Glutamatergic neuron (in vitro differentiated cells): ENCODE measurements at places on chromosomes 1 and 21.
A peak's percentile ranks its signal among the peaks of the same experiment; 100 is the strongest.

DNA sequence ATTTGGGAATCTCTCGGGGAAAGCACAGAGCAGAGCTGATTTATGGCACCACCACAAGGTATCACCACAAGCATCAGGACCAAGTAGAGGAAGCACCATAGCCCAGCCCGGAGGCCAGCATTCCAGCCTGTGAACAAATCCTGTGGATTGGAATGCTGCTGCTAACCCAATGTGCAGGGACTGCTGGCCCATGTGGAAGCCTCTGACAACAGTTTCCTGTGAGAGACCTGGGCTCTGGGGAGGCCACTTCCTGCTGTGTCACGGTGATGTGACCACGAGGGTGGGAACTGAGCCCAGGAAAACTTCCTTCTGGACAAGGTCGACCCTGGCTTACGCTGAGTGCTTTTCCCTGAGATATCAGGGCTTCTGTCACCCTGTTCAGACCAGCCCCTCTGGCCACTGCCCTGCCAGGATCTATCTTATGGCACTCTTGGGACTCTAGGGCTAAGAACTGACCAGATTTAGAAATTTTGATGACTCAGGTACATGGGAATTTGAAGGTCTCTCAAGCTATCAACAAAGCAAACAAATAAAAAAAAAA, 88.3 kb upstream of the NGF start:
- DNase-seq, result no peak

DNA sequence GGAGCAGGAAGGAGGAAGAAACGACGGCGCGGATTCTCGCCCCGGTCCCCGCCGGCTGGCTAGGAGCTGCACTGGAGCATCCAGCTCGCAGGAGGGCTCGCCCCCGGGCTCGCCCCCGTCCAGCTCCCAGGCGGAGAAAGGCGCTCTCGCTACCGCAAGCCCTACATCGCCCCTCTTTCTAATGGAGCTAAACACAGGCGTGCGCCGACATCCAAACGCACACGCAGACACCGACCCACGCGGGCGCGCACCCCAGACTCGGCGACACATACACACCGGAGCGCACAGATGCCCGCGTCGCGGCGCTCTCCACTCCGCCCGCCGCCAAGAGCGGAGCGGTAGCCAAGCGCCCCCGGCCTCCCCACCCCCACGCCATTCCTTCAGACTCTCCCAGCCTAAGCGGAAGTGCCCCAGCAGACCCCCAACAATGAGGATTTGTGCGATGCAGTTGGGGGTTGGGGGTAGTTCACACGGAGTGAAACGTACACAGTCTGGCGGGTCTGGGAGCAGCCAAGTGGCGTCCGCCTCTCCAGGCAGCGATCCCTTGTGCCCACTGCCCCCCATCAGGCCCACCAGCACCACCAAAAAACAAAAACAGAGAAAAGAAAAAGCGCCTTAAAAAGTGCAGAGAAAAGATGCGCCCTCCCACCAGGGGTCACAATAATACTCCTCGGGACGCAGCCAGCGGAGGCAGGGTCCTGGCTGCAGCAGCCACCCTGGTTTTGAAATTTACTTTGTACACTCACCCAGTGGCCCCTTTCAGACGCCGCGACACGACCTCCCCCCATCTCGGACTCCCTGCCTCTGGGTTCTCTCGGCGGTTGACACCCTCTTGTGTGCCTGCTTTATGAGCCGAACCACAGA, 1.4 kb downstream of the DAB1 start:
- peak; percentile 76 for DNase-seq

GRCh38 chr1:66552829-66553228, 18.9 kb downstream of the SGIP1 start:
- no peak for DNase-seq

- DNase-seq, result no peak
Measured at GRCh38 chr1:153515504-153516394, 20.0 kb downstream of the S100A6 start.

GRCh38 chr1:160256396-160257046, 5.8 kb downstream of the DCAF8 start:
- no peak for DNase-seq

- DNase-seq, result no peak
Measured at GRCh38 chr1:169745015-169745861, 11.4 kb upstream of the SELE start.

DNA sequence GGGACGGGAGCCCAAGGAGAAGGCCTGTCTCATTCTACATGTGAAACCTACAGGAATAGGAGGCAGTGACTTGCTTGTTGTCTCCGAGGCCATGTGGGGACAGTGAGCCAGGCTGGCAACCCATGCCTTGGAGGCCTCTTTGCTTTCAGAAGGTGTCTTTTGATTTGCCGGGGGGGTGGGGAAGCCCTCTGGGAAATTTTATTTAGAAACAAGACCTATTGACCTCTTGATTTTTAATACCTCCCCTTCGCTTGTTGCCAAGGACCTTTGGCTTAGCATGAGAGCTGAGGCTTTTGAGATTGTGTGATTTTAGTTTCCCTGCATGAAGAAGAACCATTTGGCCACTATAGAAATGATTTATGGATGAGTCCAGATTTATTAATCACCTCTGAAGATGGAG, 4.1 kb downstream of the ARMH1 start:
- no peak for DNase-seq

DNA sequence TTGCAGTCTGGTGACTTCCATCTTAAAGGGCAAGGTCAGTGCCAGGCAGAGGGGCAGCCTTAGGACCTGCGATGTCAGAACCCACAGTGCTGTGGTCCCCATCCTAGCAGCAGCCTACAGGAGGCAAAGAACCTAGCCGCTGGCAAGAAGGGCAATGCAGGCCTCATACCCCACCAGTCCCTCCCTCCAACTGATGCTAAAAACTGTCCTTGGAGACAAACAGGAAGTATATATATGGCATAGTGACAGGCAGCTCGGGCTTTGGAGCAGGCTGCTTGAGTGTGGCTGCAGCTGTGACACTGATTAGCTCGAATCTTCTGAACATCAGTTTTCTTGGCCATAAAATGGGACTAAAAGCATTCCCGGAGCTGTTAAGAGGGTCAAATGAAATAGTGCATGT, 156.0 kb upstream of the VAMP3 start:
- DNase-seq, result no peak

- no peak for DNase-seq
Measured at GRCh38 chr1:8818325-8818775, 910 bp upstream of the RERE start.

GRCh38 chr1:45864167-45865106, 61.0 kb downstream of the MAST2 start:
- DNase-seq, result no peak

GRCh38 chr1:107829036-107829770, 135.8 kb downstream of the VAV3 start:
- DNase-seq, result no peak

DNA sequence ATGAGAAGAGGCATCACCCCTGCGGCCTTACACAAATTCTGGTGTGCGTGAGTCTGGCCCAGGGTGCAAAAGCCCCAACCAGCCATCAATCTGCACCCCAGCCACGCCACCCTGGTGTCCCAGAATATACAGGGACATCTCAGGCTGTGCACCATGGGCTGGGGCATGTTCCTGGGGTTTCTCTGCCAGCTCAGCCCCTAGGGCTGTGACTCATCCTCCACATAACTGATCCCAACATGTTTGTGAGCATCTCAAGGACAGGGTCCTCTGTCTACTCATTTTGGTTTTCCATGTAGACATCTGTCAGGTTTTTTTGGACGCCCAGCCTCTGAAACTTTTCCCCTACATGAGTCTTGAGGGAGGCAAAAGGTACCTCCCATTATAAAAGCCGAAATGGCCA, 511 bp downstream of the ZNF683 start:
- DNase-seq, result no peak

- no peak for DNase-seq
Measured at GRCh38 chr1:153422450-153423068, 6.2 kb downstream of the S100A7A start.

- DNase-seq, result no peak
Measured at GRCh38 chr21:45235488-45235887, 52.2 kb downstream of the POFUT2 start.

DNA sequence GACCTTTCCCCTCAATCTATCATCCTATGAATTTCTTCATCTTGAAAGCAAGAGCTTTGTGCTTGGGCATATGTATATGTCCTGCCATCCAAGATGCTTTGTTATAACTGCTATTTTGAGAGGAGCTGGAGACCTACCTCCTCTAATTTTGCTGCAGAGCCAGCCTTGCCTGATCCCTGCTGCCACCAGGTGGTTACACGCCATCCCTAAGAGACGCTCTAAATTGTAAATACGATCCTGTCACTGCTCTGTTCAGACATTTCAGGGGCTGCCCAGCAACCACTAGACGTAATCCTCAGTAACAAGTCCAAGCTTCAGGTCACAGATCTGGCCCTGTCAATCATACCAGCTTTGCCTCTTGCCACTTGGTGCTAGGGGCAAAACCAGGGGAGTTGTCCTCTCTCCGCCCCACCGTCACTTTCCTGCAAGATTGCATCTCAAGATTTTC, 32.9 kb downstream of the GPA33 start:
- peak; percentile 49 for DNase-seq

DNA sequence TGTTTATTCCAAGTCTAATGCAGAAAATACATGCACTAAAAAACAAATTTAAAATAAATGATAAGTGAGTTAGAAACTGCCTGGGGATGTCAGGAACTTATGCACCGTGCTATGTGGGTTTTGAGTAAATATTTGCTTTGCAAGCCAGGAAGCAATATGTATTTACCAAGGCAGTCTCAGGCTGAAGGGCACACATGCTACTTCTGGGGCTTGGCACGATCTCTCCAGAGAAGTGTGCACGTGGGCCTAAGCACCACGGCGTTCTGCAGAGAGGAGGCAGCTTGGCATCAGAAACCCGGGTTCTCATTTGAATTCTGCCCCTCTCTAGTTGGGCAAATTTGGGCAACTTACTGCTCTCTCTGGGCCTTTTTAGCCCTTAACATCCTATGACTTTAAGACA, 72.6 kb upstream of the ROR1 start:
- DNase-seq, result no peak
